ENCODE measurements at places on chromosomes 3 and 15.

DNA sequence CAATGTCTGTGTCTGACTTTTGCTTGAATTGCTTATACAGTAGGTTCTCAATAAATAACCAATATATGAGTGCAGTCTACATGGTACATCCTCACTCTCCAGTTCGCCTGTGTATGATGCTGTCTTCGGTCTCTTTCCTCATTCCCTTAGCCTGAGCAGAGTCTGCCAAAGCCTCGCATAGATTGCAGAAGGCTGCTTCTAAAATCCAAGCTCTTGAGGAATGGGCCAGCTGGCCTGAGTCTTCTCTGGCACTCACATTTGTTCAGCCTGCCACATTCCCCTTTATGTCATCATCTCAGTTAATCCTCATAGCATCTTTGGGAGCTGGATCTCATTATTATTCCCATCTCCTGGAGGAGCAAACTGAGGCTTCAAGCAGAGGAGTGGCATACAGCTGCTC, 27.2 kb upstream of the ADAMTS7 start:
- DNase-seq: no peak

- DNase-seq: no peak
These were observed 40.5 kb upstream of the XIRP1 start for GRCh38 chr3:39232859-39233258.

DNA sequence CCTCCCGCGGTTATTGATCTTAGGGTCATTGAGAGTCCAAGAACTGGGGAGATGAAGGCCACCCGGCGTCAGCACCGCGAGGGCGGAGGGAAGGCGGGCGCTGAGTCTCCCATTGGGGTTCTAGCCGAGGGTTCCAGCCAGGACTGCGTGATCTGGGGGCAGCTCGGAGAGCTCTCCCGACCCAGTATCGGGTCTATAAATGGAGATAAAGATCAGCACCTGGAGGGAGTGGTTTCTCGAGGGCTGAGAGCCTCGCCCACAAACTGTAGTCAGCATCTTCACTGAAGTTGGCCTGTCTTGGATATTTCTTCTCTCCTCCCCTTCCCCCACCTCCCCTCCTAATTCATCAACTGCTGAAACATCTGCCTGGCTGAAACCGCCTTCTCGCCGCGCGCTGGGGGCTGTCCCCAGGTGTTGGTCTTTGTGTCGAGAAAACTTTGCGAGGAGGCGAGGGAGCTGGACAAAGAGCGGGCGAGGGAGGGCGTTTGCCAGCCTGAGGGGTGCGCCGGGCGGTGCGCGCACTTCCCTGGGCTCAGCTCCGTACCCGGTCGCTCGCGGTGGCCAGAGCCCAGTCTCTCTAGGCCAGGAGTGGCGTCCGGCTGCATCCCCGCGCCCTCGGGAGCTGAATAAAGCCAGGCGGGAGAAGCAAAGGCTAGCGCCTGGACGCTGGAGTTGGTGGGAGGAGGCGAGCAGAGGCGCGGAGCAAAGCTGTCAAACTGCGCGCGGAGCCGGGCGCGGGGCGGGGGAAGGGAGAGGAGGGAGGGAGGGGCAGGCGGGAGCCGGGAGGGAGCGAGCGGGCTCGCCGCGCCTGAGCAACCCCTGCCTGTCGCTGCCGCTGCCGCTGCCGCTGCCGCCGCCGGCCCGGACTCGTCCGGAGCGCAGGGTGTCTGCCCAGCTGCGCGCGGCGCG, at the start of gene ST8SIA2:
ST8SIA2 (plus strand) TSS at position 811 of the 909 bp plus-strand sequence. CDS start 184 bp downstream, outside the sequence.
- DNase-seq: no peak

- DNase-seq: no peak
These were observed 28.7 kb downstream of the TLE3 start for GRCh38 chr15:70068783-70069565.

GRCh38 chr15:84608707-84609284, 8.0 kb downstream of the ZSCAN2 start:
- DNase-seq: no peak

- DNase-seq: no peak
These were observed 375.5 kb downstream of the NTRK3 start for GRCh38 chr15:87881026-87881425.

DNA sequence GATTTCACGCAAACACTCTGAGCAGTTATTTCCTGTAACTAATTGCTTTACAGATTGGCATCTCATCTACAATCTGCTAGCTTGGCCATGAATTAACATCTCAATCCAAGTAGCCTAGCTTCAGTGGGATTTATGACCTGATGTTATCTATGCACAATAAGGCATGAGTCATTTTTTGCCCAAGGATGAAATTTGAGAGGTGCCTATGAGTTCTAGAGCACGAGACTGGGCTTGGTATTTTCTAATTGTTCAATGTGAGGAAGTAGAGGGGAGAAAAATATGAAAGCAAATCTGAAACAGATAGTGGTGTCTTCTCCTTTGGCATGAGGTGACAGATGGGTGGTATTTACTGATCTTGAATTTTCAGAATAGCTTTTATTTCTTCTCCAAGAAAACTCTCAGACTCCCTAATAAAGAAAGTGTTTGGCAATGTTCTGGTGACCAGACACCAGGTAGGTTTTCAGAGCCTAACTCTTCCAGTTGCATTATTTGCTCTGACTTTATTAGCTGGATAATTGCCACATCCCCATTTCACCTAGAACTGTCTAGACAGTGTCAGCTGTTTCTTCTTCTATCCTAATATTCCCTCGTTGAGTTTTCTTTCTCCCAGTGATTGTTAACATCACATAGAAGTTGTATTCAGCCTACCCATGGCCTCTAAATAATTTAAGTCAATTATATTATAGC, 301.0 kb upstream of the UMPS start:
- no peak for DNase-seq

DNA sequence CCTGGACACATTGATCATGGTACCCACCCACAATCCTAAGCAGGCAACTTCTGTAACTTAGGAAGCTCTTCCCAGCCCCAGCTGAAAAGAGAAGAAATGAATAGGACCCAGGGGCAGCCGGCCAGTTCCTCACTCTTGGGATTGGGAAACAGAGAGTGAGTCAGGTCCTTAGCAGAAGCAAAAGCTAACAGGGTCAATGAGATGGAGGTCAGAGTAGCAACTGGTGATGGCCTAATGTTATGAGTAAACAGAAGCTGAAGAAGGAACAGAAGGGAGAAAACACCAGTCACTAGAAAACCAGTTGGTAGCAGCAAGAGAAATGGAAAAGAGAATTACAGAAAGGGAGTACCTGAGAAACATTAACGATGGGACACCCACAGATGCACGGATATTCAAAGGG, 20.0 kb downstream of the RIOX2 start:
- DNase-seq: no peak

DNA sequence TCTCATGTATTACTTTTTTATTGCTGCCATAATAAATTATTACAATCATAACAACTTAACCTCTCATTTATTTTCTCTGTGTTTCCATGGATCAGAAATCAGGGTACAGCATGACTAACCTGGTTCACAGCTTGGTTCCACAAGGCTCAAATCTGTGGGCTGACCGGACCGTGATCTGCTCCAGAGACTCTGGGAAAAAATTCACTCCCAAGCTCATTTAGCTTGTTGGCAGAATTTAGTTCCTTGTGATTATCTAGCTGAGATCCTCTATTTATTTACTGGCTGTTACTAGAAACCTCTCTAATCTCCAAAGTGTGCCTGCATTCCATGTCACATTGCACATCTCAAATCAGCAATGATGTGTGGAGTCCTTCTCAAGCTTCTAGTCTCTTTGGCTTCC, 386.6 kb downstream of the DIPK2A start:
- no peak for DNase-seq

GRCh38 chr15:79458491-79458890, 26.4 kb downstream of the MINAR1 start:
- DNase-seq: no peak

GRCh38 chr15:48590723-48591122, 54.8 kb downstream of the FBN1 start:
- DNase-seq: no peak

DNA sequence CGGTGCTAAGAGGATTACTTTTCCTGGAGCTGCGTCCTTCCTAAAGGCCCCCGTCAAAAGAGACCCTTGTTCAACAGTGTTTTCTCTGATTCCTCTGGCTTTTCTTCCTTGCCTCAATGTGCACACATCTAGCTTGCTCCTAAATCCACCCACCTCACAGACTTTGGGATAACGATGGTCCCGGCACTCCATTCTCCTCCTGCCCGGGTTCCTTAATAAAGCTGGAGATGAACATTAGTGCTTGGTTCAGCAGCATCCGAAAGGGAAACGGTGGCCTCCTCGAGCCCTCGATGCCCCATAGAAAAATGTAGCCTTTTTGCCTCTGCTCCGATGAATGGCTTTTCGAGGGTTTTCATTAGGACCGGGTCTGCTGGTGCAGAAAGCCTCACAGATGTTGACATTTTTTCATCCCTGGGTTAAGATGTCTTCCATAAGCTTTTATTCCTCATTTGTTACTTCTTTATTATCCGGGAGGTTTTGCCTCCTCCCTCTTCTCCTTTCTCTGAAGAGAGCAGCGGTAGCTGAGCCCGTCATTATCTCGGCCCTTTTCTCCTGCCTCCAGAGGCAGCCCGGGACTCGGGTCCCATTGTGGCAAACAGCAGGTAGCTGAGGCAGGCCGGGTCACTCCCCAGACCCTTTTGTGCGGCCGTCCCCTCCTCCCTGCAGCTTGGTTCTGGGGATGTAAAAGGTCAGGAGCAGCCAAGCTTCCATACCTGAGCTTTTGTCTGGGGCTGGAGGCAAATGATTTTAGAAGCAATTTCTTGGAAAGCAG, 64.6 kb downstream of the CPN2 start:
- DNase-seq: no peak

GRCh38 chr15:57393061-57393460, 16.8 kb downstream of the CGNL1 start:
- no peak for DNase-seq

DNA sequence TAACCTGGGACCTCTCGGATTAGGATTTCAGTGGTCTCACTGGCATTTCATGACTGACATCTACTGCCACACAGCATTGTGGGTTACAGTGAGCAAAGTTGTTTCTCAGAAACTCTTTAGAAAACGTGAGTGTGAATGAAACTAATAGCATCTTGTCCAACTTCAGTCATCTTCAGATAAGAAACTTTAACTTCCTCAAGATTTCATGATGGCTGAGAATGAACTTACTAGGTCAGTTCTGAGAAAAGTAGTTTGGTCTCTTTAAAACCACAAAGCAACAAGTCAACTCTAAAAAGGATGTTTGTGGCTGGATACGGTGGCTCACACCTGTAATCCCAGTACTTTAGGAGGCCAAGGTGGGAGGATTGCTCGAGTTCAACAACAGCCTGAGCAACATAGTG, 14.2 kb upstream of the HOMER2 start:
- no peak for DNase-seq

- no peak for DNase-seq
These were observed 467.6 kb upstream of the CFAP20DC start for GRCh38 chr3:59517388-59517787.

- DNase-seq: no peak
These were observed 347.7 kb downstream of the ZBBX start for GRCh38 chr3:167032267-167032876.

DNA sequence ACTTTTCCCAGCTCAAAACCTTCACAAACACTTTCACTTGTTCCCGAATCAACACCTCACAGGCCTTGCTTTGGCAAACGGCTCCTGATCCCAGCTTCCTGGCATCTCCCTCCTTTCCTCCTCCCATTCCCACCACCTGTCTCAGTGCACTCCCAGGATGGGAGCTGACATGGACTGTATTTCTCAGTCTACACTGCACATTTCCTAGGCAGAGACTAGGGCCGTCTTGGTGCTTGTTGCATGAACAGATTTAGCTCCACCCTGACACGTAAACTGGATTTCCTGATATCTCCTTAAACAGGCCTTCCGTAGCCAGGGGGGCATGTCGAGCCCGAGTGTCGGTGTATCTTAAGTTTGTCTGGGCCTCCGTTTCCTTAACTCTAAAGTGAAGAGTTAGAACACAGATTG, 790 bp upstream of the WHAMM start:
- no peak for DNase-seq

DNA sequence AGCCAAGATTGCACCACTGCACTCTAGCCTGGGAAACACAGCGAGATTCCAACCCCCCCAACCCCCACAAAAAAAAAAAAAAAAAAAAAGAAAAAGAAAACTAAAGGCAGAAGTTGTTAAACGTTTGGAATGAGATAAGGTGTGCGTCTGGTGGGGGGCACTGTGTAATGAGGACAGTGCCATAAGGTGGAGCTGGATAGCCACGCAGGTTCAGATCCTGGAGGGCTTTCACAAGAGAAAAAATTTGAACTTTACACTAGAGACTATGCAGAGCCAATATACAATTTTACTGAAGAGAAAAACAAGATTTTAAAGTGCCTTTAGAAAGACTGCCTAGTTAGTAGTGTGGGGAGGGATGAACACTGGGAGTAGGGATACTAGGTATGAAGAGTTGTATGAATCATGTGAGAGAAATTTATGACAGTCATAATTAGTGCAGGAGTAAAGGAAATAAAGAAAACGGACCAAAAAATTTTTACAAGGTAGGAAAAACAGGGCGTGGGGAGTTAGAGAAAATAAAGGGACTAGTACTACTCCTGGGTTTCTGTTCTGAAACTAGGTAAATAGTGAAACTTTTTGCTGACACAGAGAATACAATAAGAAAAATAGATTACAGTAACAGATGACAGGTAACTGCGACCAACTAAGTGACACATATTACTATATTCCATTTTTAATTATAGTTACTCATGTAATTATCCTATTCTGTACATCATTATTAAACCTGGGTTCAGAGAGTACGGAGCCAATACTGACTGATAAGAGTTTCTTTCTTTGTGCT, 108.1 kb downstream of the PEAK1 start:
- no peak for DNase-seq

DNA sequence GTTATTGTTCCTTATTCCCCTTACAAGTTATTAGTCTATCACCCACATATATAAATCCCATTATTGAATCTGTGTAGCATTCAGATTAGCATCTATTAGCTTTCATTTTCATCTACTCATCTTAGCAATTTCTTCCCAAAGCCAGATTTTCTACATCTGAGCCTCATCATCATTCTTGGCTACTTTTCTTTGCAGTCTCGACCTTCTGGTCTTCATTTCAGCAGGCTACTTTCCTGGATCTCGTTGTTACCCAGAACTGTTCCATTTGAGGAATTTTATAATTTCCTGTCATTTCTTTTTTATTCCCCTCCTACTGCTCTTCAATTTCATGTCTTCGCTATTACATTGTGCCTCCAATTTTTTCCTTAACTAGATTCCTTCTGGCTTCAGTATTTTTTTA, 51.8 kb downstream of the SPRED1 start:
- no peak for DNase-seq

GRCh38 chr3:186915806-186916796, 14.2 kb upstream of the ST6GAL1 start:
- no peak for DNase-seq

GRCh38 chr3:127959873-127960272, 44.8 kb downstream of the KBTBD12 start:
- DNase-seq: no peak

- DNase-seq: no peak
These were observed 20.1 kb downstream of the OSBPL10 start for GRCh38 chr3:31960793-31961431.
